ENCODE measurements at places on chromosomes 11 and 22.

GRCh38 chr11:3831378-3832239, 9.2 kb downstream of the RHOG start:
- no peak for DNase-seq

DNA sequence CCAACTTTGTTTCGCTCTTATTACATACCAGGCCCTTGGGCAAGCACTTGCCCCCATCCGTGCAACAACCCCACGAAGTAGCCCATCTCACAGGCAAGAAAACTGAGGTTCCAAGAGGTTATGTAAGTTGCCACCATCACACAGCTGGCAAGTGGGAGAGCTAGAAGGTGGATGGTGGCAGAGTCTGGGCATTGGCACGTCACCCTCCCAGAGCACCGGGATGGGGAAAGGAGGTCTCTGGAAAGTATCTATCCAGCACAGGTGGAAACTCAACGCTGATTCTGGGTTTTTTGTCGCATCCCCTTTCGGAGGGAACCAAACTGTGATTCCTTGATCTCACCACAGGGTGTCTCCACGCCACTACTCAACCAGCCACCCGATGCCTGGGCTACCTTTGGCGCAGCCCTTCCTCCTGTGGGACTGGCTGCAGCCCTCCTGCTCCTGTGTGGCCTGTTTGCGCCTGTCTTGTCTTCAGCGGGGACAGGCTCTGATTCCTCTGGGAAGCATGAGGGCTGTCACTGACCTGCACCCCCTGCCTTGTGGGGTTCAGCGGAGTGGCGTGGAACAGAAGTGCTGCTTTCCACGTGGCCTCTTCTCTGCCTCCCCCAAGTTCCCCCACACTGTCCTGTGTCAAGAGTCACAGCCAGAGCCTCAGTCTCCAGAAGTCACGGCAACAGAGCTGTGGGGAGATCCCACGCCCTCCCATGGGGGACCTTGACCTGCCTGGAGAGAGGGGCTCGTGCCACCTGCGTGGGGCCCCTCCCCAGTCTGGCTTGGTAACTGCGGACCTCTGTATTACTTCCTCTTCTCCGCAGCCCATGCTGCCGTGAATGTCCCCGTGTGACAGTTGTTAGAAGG, 34.4 kb upstream of the TRIM29 start:
- DNase-seq: no peak

GRCh38 chr11:19393941-19394340, 153.2 kb upstream of the E2F8 start:
- DNase-seq: no peak

- no peak for DNase-seq
Measured at GRCh38 chr11:106327134-106327533, 249.7 kb downstream of the AASDHPPT start.

GRCh38 chr22:22925805-22926369, 38.3 kb downstream of the IGLL5 start:
- DNase-seq: no peak

- no peak for DNase-seq
Measured at GRCh38 chr11:117037975-117038350, 60.3 kb downstream of the SIK3 start.

- DNase-seq: no peak
Measured at GRCh38 chr11:120554766-120555432, 43.4 kb downstream of the GRIK4 start.

- no peak for DNase-seq
Measured at GRCh38 chr11:76175783-76176182, 30.5 kb downstream of the WNT11 start.

- no peak for DNase-seq
Measured at GRCh38 chr11:116657842-116658825, 114.7 kb downstream of the BUD13 start.
